Activated T-helper 9 cell treated with anti-CD3 and anti-CD28 coated beads, Interleukin-2, amount 50 U/mL, for 16 hours (primary cell): ENCODE measurements at places on chromosomes 4 and X.

DNA sequence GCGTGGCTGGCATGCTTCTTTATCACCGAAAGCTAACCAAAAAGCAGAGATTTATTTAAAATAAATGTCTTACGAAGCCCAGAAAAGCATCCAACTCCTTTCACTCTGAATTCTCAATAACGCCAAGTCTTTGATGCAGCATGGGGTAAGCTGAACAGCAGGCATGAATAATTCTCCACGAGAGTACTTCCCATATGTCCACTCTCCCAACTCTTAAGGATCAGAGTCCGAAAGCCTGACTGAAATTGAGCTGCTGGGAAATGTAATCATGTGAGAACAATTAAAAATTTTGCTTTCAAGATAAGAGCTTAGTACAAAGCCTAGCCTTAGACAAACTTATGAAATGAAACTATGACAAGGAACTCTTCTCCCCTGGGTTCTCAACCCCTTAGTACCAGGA, 7.5 kb upstream of the SLC39A8 start:
- DNase-seq, result no peak

- DNase-seq, result no peak
Measured at GRCh38 chr4:15706646-15707362, 3.9 kb downstream of the BST1 start.

DNA sequence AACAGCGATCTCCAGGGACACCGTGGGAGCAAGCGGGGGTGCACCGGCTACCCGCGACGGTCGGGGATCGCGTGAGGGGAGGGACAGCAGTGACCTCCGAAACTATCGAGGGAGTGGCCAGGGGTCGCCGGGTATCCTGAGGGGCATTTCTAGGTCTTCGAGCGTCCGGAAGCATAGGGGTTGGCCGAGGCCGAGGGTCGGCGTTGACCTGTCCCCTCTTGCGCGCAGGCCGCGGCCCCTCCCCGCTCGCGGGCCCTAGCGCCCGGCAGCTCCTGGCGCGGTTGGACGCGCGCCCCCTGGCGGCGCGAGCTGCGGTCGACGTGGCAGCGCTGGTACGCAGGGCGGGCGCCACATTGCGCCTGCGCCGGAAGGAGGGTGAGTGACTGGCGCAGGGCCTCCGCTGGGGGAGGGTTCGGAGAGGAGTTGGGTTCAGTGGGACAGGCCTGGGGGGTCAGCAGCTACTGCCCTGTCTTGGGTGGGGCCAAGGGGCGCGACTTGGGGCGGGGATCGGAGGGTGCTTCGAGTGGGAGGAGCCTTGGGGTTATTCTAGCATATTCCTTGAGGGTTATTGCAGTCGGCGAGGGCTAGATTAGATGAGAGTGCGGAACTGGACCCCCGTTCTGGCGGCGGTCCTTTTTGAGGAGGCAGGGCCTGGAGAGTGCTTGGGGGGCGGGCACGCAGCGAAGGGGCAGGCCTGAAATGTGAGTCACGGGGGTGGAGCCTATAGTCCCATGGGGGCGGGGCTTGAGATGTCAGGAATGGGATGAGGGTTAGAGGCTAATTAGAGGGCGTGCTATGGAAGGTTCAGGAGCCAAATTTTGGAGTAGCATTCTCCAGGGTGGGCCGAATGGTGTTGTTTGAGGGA, 1.2 kb downstream of the MAGIX start:
- peak; percentile 72 for DNase-seq

DNA sequence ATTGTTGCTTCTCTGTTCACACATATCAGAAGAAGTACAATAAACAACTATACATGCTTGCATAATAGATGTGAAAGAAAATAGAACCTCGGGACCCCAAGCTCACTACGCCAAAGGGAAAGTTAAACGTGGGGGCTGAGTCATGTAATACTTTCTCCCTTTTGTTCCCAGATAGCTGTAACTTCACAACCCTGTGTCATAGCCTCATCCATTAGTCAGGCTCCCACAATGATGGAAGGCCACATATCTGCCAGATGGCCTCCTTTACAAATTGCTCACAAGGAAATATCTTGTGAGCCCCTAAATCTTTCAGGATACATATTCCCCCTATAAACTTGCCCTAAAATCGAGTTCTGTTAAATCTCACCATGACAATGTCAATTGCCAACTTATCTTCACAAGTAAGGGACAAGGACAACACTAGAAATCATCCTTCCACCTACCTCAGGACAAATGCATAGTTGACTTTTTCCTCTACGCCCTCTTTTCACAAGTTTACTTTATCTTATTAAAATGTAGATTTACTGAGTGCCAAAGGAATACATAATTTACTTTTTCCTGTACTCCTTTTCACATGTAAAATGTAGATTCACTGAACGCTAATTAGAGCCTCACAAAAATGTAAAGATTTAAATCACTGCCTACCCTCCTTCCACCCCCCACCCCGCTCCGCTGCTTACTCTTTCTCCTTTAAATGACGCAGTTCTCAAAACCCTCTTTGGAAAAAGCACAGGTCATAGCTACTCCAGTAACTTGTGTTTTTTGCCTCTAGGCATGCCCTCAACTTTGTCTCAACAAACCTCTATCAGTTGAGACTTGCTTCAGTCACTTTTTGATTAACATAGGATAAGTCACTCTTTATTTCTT, 477.1 kb downstream of the DTHD1 start:
- DNase-seq, result no peak
